ENCODE measurements at places on chromosomes 5 and 9. TPM values are rescaled to one million over a fixed set of nuclear protein-coding genes. Genes with fewer than 3 reads are reported as not detected.

DNA sequence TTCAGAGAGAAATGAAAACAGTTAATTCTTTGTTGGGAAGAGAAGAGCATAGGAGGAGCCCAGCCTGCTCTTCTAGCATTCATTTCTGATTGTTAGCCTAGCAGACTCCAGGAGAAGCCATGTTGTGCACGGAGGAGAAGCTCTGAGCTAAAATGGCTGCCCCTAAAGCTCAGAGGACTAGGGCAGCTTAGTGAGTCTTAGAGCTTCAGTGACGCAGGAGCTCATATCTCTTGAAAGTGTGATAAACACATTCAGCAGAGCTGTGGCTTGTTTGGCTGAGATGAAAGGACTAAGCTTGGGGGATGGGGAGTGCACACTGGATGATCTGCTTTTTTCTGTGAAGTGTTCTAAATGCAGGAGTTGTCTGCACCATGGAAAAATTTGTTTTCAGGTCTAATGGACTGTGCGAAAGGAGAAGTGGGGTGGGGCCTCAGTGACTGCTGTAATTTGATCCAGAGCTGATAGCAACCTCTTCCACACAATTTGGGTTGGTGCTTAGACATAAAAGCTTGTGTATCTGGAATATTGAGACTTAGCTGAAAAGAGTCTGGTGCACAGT lies 58.5 kb downstream of the ZNF462 start:
- peak; percentile 30 for DNase-seq

- peak; percentile 23 for DNase-seq
Measured at GRCh38 chr9:81596679-81597418, 92.5 kb downstream of the TLE1 start.

DNA sequence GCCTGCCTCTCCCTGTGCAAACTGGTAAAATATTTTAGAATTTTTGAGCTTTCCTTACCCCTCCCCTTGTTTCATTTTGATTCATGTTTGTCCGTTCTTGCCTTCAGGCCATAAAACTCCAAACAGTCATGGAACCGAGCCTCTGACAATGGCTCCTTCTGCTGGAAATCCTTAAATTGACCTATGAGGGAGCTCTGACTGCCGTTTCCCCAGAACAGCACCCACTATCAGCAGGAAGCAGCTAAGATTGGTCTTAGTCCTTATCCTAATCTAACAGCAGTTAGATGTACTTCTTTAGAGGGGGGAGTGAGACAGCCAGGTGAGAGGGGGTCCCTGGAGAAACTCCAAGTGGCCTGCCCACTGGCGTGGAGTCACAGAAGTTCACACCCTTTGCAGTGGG lies 106.7 kb downstream of the FAM174A start:
- no peak for DNase-seq

GRCh38 chr5:122102825-122103224 lies 24.8 kb upstream of the LOX start:
- DNase-seq: peak; percentile 68

DNA sequence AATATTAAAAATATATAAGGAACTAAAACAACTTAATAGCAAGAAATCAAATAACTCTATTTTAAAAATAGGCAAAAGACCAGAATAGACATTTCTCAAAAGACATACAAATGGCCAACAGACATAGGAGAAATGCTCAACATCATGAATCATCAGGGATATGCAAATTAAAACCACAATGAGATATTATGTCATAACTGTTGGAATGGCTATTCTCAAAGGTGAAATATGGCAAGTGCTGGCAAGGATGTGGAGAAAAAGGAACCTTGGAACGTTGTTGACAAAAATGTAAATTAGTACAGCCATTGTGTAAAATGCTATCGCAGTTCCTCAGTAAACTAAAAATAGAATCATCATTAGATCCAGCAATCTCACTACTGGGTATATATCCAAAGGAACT lies 468.5 kb downstream of the NFIB start:
- DNase-seq: peak; percentile 14

FRMD3 gene
- total RNA-seq: 6.1 TPM
